Suppressor macrophage treated with lipopolysaccharide for 1 hour (primary cell): ENCODE measurements at places on chromosomes 6 and 20.
A peak's percentile ranks its signal among the peaks of the same experiment; 100 is the strongest.

- no peak for DNase-seq
Observed at GRCh38 chr20:37520419-37520955, 563 bp upstream of the NNAT start.

GRCh38 chr20:33945391-33946081, 48.2 kb upstream of the RALY start:
- peak; percentile 85 for DNase-seq

GRCh38 chr6:48553467-48554189, 442.6 kb upstream of the PTCHD4 start:
- no peak for DNase-seq

GRCh38 chr6:11616200-11616611, 78.7 kb downstream of the TMEM170B start:
- DNase-seq, result no peak

DNA sequence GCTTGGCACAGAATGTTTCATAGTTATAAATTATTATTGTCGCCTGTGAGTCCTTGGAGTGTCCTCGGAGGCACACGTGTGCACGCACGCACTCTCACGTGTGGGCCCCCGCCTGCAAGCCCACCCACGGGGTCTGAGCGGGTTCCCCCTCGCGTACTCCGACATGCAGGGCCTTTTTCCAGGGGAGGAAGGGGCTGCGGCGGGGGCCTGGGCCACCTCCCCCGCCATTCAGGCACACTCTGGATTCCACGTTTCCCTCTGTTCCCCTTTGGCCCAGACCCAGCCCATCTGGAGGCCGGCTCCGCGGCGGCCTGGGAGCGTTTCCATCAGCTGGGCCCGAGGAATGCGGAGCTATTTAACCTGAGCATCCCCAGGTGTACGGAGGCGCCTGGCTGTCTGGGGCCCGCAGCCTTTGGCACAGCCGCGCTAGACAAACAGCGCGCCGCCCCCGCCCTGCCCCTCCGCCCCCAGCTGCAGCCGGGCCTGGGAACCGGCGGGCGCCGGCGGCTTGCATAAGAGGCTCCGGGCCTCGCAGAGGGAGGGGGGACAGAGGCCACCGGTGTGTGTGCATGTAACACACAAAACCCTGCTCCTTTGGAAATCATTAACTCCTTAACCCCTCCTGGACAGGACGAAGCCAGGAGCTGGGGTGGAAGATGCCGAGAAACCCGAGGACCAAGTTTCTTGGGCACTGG, 3.3 kb downstream of the ID1 start:
- no peak for DNase-seq

DNA sequence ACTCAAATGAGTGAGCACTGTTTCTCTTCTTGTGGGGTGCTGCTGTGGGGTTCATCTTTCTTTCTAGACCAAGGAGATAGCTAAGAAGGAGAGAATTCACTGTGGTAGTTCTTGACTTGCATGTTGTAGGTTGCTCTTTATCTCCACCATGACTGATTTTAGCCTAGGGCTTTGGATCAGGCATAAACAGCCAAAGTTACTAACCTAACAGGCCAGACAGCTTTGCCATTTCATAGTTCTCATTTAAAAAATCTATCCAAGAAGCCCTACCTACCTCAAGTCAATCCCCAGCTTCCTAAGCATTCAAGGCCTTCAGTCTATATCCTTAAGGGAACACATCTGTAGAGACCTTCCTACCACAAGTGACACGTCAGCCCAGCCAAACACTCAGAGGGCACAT, 107.9 kb upstream of the CARMIL1 start:
- no peak for DNase-seq

- no peak for DNase-seq
Observed at GRCh38 chr6:41467061-41467460, 79.1 kb upstream of the FOXP4 start.

- no peak for DNase-seq
Observed at GRCh38 chr6:116836606-116837342, 7.9 kb upstream of the GPRC6A start.
